ENCODE measurements at places on chromosomes 5 and 9. TPM values are rescaled to one million over a fixed set of nuclear protein-coding genes. Genes with fewer than 3 reads are reported as not detected.

PCDHGA1 gene
- total RNA-seq = 0.13 TPM

PCDHA9 gene
- total RNA-seq = not detected

ZDHHC12 gene
- 54.7 TPM for total RNA-seq

PCDHGC5 gene
- 1.1 TPM for total RNA-seq

ZNF484 gene
- total RNA-seq = 10.3 TPM

COL23A1 gene
- total RNA-seq = not detected

ITK gene
- not detected for total RNA-seq

MYMK gene
- 1.0 TPM for total RNA-seq

RNF224 gene
- not detected for total RNA-seq

PDLIM4 gene
- total RNA-seq = 141 TPM

PLCXD3 gene
- total RNA-seq = 0.64 TPM

ERGIC1 gene
- 118 TPM for total RNA-seq

TAF11L5 gene
- total RNA-seq = not detected

WDR38 gene
- total RNA-seq = not detected

ZFP62 gene
- 8.0 TPM for total RNA-seq

RNF183 gene
- total RNA-seq = not detected

MORN5 gene
- not detected for total RNA-seq

PCDHA8 gene
- total RNA-seq = not detected

GPX8 gene
- total RNA-seq = 119 TPM

FLT4 gene
- 1.9 TPM for total RNA-seq

PCDHB15 gene
- 0.48 TPM for total RNA-seq

PCDHGB7 gene
- 23.6 TPM for total RNA-seq

ACTBL2 gene
- under 0.01 TPM for total RNA-seq

DMGDH gene
- 1.2 TPM for total RNA-seq

FRMPD1 gene
- not detected for total RNA-seq
